MCF 10A (cell line): ENCODE measurements at places on chromosomes 1 and 21.

- DNase-seq = no peak
Observed at GRCh38 chr1:114062477-114063099, 83.3 kb downstream of the OLFML3 start.

- peak; percentile 86 for DNase-seq
Observed at GRCh38 chr1:40944326-40944725, 35.2 kb upstream of the CTPS1 start.

- no peak for DNase-seq
Observed at GRCh38 chr1:209208648-209209047, 374.9 kb upstream of the CAMK1G start.

DNA sequence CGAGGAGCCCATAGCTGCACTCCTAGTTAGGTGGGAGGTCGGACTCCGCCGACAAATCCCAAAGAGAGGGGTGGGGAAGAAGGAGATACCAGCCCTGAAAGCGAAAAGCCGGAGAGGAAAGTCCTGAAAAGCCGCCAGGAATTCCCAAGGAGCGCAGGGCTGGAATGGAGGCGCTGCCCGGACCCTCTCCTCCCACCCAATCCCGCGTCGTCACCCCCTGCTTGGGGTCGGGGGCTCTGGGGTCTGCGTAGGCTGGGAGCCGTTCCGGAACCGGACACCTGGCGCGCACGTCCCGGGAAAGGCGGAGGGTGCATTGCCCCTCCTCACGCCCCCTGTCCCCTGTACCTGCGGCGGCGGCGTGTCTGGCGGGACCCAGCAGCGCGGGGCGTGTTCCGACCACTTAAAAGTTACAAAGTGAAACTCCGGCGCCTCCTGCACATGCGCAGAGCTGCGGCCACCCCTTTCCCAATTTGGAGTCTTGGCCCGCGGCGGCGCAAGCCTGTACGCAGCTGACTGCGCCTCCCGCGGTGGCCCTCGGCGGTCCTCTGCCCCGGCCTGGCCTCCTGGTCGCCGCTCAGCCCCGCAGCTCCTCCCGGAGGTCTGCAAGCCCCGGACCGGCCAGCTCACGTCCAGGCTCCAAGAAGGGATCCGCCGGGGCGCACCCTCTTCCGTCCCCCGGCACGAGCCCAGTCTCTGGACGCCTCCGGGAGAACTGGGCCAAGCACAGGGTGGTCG lies at the start of gene TMEM63A:
TMEM63A (minus strand) TSS at position 422 of the 735 bp plus-strand sequence. CDS start 4,800 bp downstream, outside the sequence.
- DNase-seq = peak; percentile 92

DNA sequence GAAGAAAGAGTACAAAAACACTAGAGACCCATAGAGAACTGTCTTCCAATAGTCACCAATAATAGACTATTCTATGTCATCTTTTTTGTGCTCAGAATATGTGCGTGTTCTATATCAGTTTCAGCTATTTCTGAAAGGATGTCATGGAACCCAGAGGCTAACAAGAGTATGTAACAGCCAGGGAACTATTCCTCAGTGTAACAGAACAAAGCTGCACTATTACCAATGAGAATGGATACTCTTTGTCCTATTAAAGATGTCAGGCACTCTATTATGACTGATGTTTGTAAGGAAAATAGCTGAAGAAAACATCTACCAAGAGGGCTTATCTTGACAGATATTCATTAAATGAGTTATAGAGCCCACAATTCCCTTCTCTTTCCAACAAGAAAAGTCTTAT lies 8.6 kb upstream of the LRRC8C start:
- no peak for DNase-seq

DNA sequence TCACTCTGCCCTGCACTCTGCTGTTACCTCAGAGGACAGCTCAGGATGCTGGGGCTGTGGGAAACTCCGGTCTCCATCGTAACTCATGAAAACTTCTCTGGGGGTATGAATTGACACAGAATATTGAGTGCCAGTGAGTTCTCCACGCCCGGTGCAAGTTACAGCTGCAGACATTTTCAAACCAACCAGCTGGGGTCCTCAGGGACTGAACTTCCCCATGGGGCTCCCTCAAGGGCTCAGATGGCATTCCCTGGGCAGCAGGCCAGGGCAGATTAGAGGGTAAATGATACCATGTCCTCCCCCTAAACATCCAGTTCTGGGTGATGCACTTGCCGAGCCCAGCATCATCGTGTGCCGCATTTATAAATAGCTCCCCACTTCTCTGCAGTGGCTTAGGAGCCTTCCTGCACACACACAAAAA lies 27.8 kb upstream of the CCSAP start:
- no peak for DNase-seq

GRCh38 chr1:10473145-10473765 lies 926 bp upstream of the DFFA start:
- no peak for DNase-seq

- no peak for DNase-seq
Observed at GRCh38 chr1:162755306-162755705, 35.2 kb upstream of the HSD17B7 start.

DNA sequence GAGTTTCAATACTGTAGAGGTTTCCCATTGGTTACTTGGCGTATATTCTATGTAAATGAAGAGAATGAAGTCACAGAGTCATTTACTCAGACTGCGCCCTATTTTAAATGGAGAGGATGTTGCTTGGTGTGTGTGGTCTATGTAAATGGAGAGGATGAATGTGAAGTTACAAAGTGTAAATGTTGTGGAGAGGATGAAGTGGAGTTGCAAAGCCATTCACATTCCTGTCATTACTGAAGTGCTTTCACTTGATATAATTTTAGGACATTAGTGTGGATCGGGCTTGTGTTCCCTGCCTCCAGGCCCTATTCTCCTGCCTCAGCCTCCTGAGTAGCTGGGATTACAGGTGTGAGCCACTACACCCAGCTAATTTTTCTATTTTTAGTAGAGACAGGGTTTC lies 99.4 kb upstream of the CACYBP start:
- DNase-seq = no peak

GRCh38 chr1:232110281-232111090 lies 483.9 kb downstream of the DISC1 start:
- no peak for DNase-seq

- no peak for DNase-seq
Observed at GRCh38 chr1:241679961-241680360, 27.9 kb downstream of the WDR64 start.
